Nucleus accumbens (tissue), 56 donors: ENCODE measurements at places on chromosomes 1 and 21.

DNA sequence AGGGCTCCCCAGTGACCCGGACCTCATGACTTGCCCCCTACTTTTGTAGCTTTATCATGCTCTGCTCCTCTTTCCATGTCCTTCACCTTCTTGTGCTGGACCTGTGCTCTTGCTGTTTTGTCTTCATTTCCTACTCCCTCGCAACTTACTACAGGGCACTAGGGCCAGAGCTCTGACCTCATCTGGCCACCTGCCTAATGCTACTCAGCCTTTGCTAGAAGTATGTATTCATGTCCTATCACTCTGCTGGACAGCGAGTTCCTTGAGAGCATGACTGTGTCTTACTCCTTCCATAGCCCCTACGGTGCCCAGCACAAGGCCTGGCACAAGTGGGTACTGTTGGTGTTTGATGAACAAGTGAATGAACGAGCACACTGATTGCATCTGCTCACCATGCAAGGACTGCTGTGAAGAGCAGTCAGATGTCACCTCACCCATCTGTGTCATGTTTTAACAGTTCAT is 1.9 kb downstream of the MTFR1L start:
- no peak for DNase-seq

DNA sequence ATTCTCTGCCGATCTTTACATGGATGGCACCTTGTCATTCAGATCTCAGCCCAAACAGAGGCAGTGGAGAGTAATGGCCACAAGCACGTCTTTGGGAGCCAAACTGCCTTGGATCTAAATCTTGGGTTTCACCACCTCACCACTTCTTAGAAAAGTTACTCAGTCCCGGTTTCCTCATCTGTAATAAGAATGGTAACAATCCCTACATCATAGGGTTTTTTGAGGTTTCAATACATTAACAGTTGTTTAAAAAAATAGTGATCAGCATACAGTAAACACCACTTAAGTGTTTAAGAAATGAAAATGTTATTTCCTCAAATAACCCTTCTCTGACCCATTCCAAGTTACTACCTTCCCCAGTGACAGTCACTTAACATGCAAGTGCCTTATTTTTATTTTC is 38.5 kb upstream of the KCNA3 start:
- DNase-seq, result no peak

DNA sequence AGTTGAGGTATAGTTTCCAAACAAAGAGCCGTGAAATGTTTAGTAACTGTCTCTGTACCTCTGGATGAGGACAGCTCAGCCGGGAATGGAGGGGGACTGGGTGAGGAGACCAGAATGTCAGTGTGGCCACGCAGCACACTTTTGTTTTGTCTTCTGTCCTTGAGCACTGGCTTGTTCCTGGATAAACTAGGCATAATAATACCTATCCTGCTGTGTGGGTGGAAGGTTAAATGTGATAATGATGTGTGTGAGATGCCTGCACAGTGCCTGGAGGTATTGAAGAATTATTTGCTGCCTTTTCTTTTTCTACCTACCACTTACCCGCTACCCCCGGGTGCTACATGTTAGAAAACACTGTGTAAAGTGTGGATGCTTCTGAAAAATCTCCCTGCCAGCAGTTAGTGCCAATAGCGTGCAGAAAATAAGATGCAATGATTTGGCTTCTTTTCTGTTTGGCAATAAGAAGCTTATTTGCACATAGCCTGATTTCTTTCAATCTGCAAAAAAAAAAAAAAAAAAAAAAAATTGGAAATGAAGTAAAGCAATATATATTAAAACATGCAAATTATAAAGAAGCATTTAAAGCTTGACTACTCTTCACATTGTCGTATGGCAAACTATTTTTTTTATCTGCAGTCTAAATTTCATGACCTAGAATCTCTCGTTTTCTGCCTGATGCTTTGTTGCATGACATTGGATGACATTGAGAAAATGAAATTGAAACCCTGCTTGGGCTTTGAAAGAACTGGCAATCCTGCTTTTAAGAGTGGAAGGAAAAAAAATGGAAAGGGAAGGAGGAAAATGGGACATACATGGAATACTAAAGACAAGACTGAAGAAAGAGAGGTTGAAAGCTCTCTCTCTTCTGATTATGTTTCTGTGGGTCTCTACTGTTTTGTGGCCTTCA is 89.5 kb downstream of the DISC1 start:
- DNase-seq, result no peak

DNA sequence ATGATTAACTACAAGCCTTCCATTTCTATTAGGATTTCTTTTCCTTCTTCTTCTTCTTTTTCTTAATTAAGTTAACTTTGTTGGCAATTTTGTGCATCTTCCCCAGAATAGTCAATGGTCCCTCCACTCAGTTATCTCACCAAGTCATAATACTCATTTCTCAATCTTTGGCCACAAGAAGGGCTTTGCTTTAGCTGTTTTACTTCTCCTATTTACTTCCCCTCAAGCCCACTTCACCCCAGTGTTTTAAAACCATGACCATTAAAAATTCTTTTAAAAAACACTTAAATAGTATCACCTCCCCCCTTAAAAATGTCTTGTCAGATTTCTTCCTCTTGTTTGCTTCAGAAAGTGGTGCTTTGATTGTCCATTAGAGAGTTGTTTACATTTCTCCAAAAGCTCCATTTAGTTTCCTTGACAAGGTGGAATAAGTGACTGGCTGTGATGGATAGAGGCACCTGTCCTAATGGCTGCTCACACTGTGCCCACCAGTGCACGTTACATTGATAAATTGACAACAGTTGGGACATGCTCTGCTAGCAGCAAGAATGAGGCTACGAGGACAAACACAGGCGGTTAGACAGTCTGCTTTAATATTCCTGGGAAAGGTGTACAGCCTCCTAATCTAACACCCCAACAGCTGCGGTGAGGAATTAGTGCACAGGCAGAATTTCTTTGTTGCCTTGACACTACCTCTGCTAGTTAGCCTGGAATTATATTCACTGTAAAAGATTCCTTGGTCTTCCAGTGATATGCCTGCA is 354.7 kb downstream of the LMO4 start:
- DNase-seq, result no peak

DNA sequence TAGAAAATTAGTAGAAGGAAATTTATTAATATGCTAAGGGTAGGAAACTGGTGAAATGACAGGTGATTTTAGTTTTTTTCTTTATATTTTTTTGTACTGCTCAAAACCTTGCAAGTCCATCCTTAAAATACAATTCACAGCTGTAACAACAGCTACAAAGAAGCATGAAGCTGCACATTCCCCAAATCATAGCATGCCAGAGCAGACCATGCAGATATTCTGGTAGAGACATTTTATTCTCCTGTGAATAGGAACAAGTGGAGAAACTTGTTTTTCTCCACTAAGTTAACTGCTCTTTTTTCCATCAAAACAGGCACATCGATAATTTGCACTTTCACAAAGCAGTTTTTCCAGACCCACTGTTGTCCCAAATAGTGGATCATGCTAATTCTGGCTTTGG is 1125.7 kb downstream of the BRINP3 start:
- no peak for DNase-seq

GRCh38 chr1:170675865-170676264 is 11.9 kb downstream of the PRRX1 start:
- no peak for DNase-seq

- no peak for DNase-seq
Observed at GRCh38 chr1:9654834-9655723, 3.5 kb downstream of the PIK3CD start.
